ENCODE measurements at places on chromosomes 16 and 17. TPM values are rescaled to one million over a fixed set of nuclear protein-coding genes. Genes with fewer than 3 reads are reported as not detected.
A peak's percentile ranks its signal among the peaks of the same experiment; 100 is the strongest.

DNA sequence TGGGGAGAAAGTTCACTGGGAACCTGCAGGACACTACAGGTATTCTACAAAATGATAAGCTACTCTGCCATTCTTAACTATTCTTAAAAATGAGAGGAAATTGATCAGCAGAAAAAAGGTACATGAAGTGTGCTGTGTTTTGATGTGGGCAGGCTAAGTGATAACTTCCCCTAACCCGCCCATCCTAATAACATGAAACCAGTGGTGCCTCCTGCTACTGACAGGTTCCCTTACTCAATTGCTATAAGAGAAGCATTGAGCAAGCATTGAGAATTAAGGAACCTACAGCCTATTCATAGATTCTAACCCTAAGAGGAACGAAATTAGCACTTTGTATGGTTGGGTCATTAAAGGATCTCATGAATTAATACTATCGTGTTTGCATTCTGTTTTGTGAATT is 18.9 kb downstream of the XYLT1 start:
- no peak for DNase-seq

The KLHL10 gene
- total RNA-seq: 0.32 TPM

- no peak for DNase-seq
Observed at GRCh38 chr17:21462237-21462636, 86.1 kb downstream of the KCNJ12 start.

The DHRS7C gene
- total RNA-seq: 159 TPM

DNA sequence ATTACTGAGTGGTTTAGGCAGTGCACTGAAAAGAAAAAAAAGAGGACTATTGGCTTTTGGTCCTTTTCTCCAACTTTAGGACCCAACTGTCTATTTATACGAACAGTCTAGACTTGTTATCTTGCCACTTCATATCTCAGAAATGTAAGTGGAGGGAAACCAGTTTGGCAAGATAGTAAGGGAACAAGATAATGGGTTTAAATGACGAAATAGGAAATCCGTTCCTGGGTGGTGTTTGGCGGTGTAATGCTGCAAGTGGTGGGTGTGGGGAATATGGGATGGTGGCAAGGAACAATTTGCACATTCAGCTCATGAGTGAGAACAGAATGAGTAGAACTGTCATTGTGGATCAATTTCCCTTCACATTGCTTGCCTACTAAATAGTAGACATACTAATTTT is 44.7 kb downstream of the GRB7 start:
- DNase-seq: peak; percentile 26

The VKORC1 gene
- total RNA-seq: 47.1 TPM

The PRDM7 gene
- not detected for total RNA-seq

GRCh38 chr17:50452630-50453300 is 15.9 kb downstream of the CHAD start:
- no peak for DNase-seq

DNA sequence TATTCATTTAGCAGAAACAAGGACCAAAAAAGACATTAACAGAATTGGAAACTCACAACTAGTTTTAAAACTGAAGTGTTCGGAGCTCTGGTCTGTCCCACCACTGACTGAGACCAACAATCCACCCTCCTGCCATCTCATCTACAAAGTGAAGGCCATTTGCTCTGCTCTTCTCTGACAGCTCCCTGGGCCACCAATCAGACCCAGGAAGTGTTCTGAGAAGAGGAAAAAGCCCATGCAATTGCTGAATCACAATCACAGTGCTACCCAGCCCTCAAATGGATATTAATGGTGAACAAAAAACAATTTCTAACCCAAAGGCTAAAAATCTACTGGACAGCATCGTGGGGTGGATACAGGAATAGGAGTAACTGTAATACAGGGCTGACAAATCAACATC is 2.1 kb downstream of the RPL23 start:
- no peak for DNase-seq

The CCL11 gene
- 1.7 TPM for total RNA-seq

DNA sequence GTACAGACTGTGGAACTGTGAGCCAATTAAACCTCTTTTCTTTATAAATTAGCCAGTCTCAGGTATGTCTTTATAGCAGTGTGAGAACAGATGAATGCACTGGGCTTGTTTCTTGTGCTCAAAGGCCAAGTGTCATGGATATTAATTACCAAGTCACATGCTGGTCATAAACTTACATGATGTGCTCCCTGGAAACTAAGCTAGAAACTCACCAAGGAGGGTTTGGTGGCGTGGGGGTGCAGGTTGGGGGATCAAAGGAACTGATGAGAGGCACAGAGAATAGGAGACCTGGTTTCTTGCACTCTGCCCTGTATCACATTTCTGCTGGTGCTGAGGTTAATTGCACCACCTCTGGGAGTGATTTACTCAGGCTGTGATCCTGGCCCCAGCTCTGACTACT is 31.2 kb upstream of the TMC5 start:
- no peak for DNase-seq

- DNase-seq: no peak
Observed at GRCh38 chr16:26019381-26020242, 327.9 kb downstream of the HS3ST4 start.

GRCh38 chr17:21351366-21352065 is 24.6 kb upstream of the KCNJ12 start:
- no peak for DNase-seq

DNA sequence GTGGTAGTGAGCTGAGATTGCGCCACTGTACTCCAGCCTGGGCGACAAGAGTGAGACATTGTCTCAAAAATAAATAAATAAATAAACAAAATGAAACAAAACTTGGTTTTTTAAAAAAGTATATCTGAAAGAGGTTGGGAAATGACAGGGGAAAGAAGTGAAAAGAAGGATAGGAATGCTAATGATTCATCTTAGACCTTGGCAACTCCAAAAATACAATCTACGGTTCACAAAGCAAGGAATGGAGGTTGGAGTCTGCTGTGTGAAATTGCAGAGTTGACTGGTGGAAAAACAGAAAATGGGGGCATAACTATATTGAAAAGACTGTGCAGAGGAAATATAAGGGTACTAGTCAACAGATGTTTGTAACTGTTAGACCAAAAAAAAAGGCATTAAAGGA is 40.0 kb upstream of the CD300E start:
- no peak for DNase-seq

- DNase-seq: no peak
Observed at GRCh38 chr16:53967572-53967971, 263.6 kb downstream of the FTO start.

DNA sequence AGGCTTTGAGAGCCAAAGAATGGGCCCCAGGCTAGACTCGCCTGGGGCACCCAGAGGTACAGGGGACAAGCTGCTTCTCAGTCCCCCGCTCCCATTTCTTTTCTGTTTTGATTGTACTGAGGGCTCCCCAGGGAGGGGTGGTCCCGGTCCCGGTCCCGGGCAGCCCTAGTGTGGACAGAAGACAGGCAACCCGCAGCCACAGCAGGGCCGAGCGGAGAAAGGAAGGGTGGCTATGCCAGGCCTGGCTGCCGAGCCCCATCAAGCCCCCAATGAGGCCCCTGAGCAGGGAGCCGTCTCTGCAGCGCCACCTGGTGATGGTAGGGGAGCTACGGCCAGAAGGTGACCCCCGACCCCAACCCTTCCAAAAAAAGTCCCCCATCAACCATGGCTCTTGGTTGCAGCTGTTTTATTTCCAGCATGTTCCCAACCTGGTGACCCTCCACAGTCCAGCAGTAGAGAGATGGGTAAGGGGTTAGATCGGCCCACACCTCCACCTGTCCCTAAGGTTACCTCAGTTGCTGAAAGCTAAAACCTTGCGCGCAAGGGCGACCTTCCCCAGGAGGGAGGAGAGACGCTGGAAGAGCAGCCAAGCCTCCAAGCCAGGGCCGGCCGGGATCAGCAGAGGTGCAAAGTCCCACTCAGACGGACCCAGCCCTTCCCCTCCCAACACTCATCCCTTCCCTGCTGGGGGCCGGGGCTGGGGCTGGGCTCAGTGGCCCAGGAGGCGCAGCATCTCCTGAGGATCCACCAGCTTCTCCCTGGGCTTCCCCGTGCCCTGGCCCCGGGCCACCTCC is 2.6 kb upstream of the GRIN2C start:
- peak; percentile 82 for DNase-seq

The ALOX12B gene
- not detected for total RNA-seq

DNA sequence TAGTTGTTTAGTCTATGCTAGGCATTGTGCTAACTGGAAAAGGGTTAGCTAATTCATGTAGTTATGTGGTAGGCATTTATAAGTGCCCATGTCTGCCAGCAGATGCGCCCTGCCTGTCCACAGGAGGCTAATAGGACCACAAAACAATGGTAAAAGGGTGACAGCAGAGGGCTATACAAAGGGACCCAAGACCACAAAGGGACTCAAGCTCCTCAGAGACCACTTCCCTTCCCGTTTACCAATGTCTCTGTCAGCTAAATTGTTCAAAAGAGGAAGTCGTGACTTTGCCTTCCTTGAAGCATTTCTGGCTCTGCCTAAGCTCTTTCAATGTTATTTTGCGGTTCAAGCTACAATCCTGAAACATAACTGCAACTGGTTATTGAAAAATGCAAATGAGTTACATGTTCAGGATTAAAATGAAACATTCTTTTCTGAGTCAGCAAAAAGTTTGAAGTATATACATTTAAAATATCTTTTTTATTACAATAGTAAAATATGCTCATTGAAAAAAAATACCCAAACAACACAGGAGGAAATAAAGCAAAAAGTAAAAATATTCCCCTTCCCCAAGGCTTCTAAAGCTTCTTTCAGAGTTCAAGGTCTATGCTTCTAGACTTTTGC is 149.2 kb downstream of the MAF start:
- no peak for DNase-seq

DNA sequence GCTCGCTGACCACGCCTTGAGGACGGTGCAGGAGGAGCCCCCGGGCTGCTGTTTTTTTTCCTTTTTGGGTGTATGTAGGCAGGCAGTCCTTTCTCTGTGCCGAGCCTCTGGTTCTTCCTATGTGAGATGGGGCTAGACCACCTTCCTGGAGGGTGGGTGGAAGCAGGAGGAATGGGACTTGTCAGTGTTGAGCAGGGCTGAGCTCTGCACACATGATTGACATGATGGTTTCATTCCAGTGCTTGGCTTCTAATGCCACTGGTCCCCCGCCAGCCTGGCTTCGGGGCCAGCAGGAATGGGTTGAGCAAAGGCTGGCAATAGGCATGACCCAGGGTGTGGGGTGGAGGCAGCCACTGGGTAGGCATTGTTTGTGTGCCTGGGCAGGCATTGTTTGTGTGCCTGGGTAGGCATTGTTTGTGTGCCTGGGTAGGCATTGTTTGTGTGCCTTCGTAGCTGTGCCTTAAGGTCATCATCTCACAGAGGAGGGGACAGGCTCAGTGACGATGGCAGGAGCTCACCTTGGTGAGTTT is 14.2 kb upstream of the ADCY7 start:
- no peak for DNase-seq

All from left cardiac atrium (tissue), 4 donors.